ENCODE measurements at places on chromosomes 2 and 18.

DNA sequence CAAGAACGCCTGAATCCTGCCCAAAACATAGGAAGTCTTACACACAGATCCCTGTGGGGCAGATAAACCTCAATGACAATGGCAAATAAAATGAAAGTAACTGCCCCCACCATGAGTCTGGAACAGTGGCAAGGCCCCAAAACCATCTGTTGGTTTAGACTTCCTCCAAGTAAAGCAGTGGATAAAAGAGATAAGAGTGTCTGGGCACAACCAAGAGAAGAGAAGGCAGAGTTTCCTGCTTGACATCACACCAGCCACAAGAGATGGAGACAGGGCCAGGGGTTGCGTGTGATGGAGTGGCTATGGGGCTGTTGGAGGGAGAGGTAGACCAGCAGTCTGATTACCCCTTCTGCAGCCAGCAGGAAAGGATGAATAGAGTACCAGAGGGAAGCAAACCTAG is 212.1 kb upstream of the POU3F3 start:
- no peak for DNase-seq

- DNase-seq: no peak
Measured at GRCh38 chr2:176518823-176519222, 249.6 kb downstream of the MTX2 start.

DNA sequence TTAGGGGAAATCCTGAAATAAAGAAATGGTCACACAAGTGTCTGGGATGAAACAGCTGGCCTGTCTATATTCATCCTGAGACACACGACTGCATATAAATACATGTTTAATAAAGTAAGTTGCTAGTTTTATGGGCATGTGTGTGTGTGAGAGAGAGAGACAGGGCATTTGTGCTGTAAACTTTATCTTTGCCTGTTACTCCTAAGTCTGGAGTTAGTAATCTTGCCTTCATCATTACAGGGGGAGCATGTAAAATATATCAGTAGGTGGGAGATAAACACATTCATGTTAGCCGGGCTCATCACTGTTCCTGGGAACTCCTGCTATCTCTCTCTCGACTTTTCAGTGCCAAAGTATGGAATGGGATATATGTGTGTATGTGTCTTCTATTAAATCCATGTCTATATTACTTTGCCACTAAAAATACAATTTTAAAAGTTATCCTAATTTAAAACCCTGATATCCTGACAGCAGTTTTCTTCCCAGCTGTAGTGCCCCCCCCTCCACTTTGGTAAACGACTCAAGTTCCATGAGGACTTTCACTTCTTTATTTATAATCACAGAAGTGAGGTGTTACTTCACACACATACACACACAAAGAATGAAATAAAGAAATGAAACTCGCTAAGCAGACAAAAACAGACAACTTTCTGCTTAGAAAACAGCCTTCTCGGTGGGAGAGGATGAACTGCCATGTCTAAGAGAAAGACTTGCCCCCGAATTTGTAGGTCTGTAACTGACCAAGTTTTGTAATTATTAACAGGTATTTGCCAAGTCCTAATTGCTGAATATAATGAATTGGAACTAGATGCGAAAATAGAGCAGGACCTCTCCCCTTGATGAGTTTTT is 947 bp downstream of the ZEB2 start:
- no peak for DNase-seq

GRCh38 chr2:77294474-77294873 is 227.7 kb downstream of the LRRTM4 start:
- DNase-seq: no peak

GRCh38 chr2:30255466-30256408 is 24.4 kb downstream of the LBH start:
- no peak for DNase-seq
